Renal cortical epithelial cell (primary cell): ENCODE measurements at places on chromosomes 5 and 9.
A peak's percentile ranks its signal among the peaks of the same experiment; 100 is the strongest.

GRCh38 chr9:127980060-127980705, 606 bp downstream of the EEIG1 start:
- DNase-seq = no peak

DNA sequence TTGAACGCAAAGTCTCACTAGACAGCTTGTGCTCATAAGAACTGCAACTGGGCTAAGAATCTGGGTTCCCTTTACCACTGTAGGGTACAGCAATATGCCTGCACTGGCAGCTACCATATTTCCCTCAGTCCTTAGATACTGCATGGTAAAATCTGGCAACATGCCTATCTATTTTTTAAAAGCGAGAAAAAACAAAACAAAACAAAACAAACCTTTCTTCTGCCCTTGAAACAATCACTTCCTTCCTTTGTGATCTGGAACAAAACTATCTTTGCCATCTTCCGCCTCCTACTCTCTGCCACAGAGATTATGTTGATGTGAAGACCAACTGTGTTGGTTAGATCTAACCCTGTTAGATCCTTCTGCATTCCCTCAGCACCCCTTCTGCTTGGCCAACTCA, 242.9 kb downstream of the EBF1 start:
- DNase-seq = no peak

DNA sequence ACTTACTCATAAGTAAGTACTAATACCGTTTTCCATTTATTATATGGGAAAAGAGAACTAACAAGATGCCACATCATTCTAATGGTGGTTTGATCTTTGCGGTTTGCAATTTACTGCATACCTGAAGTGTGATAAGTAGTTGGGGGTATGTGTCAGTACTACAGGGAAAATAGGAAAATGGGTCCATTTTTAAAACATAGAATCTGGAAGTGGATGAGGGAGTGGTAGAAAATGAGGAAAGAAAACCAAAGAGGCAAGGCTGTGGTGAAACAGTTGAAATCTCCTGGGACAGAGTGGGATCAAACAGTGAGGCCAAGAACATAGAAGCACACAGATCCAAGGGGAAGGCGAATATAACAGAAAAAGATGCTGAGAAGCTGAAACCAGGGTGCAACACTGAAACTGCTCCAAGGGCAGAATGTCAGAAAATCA, 6.7 kb downstream of the ADAMTSL1 start:
- no peak for DNase-seq

- DNase-seq = no peak
Measured at GRCh38 chr5:93673316-93673954, 68.0 kb downstream of the POU5F2 start.

DNA sequence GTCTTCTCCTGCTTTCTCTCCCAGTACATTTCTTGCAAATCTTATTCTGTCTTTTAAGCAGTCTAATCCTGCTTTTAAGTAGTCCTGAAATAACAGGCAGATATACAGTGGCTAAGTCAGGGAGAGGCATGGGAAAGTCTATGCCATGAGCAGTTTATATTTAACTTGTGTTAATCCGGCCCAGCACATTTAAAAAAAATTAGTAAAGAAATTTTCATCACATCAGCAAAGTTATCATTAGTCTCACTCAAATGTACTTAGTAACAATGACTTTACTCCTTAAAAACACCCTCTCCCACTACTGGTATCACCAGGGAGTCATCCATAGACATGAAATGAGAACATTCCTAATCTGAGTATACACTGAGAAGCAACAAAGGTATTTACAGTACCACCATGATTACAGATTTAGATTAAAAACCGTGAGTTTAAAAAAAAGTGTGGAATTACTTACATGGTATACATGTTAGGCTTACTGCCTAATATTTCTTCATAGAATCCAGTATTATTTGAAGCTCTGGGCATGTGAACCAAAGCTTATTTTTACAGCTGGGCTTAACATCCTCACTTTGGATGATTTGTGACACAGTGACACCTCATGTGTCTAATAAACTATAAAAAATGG, 75.9 kb upstream of the DAB2 start:
- peak; percentile 55 for DNase-seq

GRCh38 chr5:7763621-7764072, 87.3 kb downstream of the CFAP90 start:
- DNase-seq = no peak
